ENCODE measurements at places on chromosomes 3 and 15. TPM values are rescaled to one million over a fixed set of nuclear protein-coding genes. Genes with fewer than 3 reads are reported as not detected.

B3GALNT1 gene
- 31.1 TPM for total RNA-seq

GRCh38 chr3:165439765-165440164 is 243.6 kb upstream of the SLITRK3 start:
- H3K36me3 ChIP-seq, result no peaks in the 10 kb centered on the region
- H3K27me3 ChIP-seq, result no peaks in the 10 kb centered on the region
- no peak overlapping the region for H3K4me3 ChIP-seq
- no peaks in the 10 kb centered on the region for H3K4me1 ChIP-seq
- no peak for DNase-seq

CMSS1 gene
- 86.3 TPM for total RNA-seq

GRCh38 chr15:99681990-99682389 is 51.2 kb downstream of the LYSMD4 start:
- no peak overlapping the region for H3K4me3 ChIP-seq
- no peaks in the 10 kb centered on the region for H3K27me3 ChIP-seq
- H3K27ac ChIP-seq, result no peak overlapping the region
- H3K4me1 ChIP-seq, result no peaks in the 10 kb centered on the region
- H3K36me3 ChIP-seq, result no peaks in the 10 kb centered on the region

GRCh38 chr15:48954538-48954937 is 9.2 kb downstream of the SHC4 start:
- H3K4me1 ChIP-seq, result no peaks in the 10 kb centered on the region
- 0 out of 2 replicates have a peak, but pooled peaks cover 2% of the 10 kb centered on the region for H3K27me3 ChIP-seq
- no peak for DNase-seq

DNA sequence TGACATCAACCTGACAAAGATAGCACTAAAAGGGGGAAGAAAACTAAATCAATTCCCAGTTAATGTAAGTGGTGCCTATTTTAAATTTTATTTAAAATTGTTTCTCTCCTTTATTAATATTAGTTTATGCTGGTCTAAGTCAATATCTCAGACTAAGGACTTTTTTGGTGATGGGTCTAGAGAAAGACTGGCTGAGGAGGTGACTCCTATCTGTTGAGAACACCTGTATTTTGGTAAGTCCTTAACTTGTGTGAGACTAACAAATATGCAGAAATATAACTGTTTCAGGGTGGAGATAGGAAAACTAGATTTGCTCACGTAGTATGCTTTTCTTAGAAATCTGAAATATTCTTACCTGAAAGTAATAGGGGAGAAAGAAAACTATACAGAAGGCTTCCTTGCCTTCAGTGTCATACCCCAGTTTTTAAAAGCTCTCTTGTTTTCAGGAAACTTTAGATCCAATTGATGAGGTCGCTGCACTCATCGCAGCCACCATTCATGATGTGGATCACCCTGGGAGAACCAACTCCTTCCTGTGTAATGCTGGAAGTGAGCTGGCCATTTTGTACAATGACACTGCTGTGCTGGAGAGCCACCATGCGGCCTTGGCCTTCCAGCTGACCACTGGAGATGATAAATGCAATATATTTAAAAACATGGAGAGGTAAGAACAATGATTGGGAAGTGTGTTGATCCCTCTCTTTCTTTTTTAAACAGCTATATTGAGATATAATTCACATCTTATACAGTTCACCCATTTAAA is 138.9 kb downstream of the PDE8A start:
- H3K36me3 ChIP-seq, result no peaks in the 10 kb centered on the region
- no peak overlapping the region for H3K4me3 ChIP-seq
- H3K27me3 ChIP-seq, result no peaks in the 10 kb centered on the region
- H3K27ac ChIP-seq, result no peak overlapping the region

DNA sequence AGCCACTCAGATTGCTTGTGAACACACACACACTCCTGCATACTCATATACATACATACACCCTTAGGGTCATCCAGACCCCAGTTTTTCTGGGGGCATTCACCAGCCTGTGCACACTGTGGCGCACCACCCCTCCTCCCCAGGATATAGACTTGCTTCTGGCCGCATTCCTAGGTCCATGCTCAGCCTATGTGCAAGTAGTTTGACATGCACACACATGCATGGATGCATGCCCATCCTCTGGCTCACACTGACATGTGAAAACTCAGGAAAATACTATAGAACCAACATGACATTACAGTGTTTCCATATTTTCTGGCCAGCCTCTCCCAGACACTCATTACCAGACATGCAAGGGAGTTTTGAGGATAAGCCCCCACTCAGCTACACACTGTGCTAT is 79.3 kb upstream of the POLG start:
- H3K27ac ChIP-seq, result no peak overlapping the region
- no peaks in the 10 kb centered on the region for H3K4me1 ChIP-seq
- peaks cover 2% of the 10 kb centered on the region for H3K27me3 ChIP-seq

DNA sequence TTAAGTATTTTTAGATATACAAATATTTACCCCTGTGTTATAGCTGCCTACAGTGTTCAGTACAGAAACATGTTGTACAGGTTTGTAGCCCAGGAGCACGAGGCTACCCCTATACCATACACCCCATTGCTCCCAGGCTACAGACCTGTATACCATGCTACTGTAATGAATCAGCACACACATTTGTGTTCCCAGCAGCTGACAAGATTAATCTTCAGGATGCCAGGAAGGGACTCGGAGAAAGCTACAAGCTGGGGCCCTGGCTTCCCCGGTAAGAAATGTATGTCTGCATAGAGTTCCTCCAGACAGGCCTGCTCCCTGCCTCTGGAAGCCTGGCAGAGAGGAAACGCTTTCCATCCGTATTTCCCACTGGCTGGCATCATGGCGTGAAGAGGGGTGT is 136.5 kb downstream of the XXYLT1 start:
- H3K27ac ChIP-seq, result no peak overlapping the region
- H3K4me3 ChIP-seq, result no peak overlapping the region
- H3K4me1 ChIP-seq, result no peaks in the 10 kb centered on the region
- no peaks in the 10 kb centered on the region for H3K36me3 ChIP-seq
- no peak for DNase-seq

DNA sequence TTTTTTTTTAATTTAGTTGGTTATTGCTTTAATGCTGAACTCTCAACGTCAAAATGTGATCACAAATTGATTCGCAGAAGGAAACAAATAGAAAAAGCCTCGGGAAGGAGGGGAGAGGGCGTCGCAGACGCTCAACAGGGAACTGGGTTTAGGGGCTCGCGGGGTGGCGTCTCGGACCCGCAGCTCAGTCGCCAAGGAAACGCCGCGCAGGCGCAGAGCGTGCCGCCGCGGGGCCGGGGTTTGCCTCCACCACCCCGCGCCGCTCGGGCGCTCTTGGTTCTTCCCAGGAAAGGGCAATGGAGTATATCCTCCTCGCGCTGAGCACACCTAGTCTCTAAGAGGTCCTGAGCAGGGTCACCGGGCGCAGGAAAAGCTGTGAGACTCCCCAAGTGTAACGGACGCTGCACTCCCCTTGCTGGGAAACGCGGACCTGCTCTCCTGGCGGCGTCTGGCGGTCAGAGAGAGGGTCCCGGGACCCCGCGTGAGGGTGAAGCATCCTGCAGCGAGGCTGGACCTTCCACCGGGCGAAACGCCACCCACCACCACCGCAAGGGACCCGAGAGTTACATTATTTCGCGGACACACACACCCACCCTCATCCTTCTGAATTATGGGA is 753 bp downstream of the PLCH1 start:
- H3K4me3 ChIP-seq, result peak overlapping the region; percentile 52
- DNase-seq, result no peak
- H3K4me1 ChIP-seq, result peaks cover 11% of the 10 kb centered on the region
- no peak overlapping the region for H3K27ac ChIP-seq
- H3K27me3 ChIP-seq, result peaks cover 54% of the 10 kb centered on the region
- peaks cover 3% of the 10 kb centered on the region for H3K36me3 ChIP-seq

DNA sequence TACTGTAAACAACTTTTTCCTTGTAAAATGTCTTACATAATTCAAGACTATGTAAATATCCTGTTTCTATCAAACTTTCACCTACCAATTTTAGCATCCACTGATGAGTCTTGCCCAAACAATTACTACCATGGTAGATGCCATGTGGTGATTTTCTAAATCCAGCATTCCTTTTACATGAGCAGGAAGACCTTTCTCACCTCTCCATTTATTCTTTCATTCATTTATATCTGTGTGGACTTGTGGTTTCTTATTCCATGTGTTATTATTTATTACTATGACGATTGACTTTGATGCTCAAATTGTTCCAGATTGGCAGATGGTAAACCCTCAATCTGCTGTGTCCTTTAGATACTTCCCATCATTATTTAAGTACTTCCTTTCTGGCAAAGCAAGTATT is 62.4 kb downstream of the IFT57 start:
- H3K27ac ChIP-seq, result no peak overlapping the region
- no peak for DNase-seq
- H3K36me3 ChIP-seq, result no peaks in the 10 kb centered on the region
- H3K4me1 ChIP-seq, result no peaks in the 10 kb centered on the region
- H3K27me3 ChIP-seq, result no peaks in the 10 kb centered on the region

- no peak overlapping the region for H3K4me3 ChIP-seq
- peaks cover 13% of the 10 kb centered on the region for H3K4me1 ChIP-seq
- no peak for DNase-seq
- H3K27ac ChIP-seq, result no peak overlapping the region
- H3K36me3 ChIP-seq, result no peaks in the 10 kb centered on the region
Measured at GRCh38 chr15:75761446-75762356, 49.1 kb upstream of the CSPG4 start.

SI gene
- not detected for total RNA-seq

DNA sequence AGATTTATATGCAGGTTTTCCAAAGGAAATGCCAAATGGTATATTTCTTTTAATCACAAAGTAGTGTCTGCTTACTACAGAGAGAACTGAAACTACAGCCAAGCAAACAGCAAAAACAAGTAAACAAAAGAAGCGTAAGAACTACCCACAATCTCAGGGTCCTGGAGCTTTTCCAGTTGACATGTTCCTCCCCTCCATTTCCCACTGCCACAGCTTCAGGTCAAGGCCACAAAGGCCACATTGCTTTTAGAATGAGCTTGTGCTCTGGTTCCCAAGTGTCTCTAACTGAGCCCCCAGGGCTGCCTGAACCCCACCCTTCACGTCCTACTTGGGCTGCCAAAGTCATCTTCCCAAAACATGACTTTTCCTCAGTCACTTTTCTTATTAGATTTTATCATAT is 24.1 kb downstream of the CTDSPL start:
- H3K36me3 ChIP-seq, result no peaks in the 10 kb centered on the region
- no peak for DNase-seq
- no peak overlapping the region for H3K4me3 ChIP-seq
- H3K27ac ChIP-seq, result no peak overlapping the region
- no peaks in the 10 kb centered on the region for H3K27me3 ChIP-seq

GRCh38 chr3:117696851-117697407 is 987.4 kb downstream of the TUSC7 start:
- no peak for DNase-seq
- no peak overlapping the region for H3K4me3 ChIP-seq
- no peaks in the 10 kb centered on the region for H3K4me1 ChIP-seq
- no peaks in the 10 kb centered on the region for H3K27me3 ChIP-seq
- H3K27ac ChIP-seq, result no peak overlapping the region

SUSD5 gene
- total RNA-seq, result 16.3 TPM

DNA sequence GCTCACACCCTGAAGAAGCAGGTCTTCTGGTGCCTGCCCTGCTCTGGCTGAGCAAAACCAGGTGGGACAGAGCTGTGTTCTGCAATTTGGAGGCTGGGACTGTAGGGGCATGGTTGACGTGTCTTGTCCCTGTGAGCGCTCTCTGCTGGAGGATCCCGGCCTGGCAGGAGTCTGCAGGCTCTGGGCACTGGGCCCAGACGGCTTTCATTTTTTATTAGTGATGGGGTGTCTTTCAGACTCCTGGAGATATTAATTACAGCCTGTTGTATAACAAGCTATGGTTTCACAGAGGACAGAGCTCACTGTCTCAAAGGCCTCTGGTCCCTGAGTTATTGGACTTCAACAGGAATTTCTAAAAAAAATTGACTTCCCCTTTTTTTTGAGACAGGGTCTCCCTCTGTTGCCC is 29.5 kb upstream of the ZNF710 start:
- no peaks in the 10 kb centered on the region for H3K36me3 ChIP-seq
- peak; percentile 30 for DNase-seq
- H3K27ac ChIP-seq, result no peak overlapping the region
- no peaks in the 10 kb centered on the region for H3K4me1 ChIP-seq
- H3K4me3 ChIP-seq, result no peak overlapping the region

GRCh38 chr15:70054884-70055387 is 42.8 kb downstream of the TLE3 start:
- H3K27me3 ChIP-seq, result no peaks in the 10 kb centered on the region
- no peak overlapping the region for H3K4me3 ChIP-seq
- H3K27ac ChIP-seq, result no peak overlapping the region
- peaks cover 3% of the 10 kb centered on the region for H3K4me1 ChIP-seq

SLC33A1 gene
- total RNA-seq, result 27.2 TPM

SYNM gene
- total RNA-seq, result 38.9 TPM

DNA sequence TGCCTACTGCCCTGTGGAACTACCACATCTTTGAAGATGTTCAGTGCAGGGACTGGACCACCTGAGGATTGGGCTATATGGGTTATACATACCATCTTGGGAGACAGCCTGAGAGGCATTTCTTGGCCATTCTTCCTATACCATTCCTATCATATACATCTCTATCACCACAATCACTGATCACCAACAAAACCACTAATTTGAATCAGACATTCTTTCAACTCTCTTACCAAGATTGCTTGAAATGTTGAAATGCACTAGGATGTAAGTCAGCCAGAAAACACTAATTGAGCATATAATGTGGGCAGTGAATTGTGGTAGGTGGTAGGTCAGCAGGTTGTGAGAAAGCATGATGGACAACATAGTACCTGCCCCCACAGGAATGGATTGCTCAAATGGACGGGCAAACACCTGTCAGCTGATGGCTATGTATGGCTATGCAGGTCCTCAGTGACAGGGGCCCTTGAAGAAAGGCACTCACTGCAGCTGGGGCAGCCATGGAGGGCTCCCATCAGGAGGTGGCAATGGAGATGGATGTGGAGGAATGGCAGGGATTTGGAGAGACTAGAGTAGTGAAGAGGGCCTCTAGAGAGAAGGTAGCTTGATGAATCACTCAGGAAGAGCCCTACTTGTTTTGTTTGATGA is 49.1 kb downstream of the AMOTL2 start:
- H3K4me3 ChIP-seq, result no peak overlapping the region
- peak overlapping the region; percentile 93 for H3K27ac ChIP-seq
- H3K27me3 ChIP-seq, result no peaks in the 10 kb centered on the region

GRCh38 chr3:42032693-42033349 is 58.3 kb upstream of the TRAK1 start:
- H3K27me3 ChIP-seq, result no peaks in the 10 kb centered on the region
- H3K4me3 ChIP-seq, result peak overlapping the region; percentile 11
- H3K27ac ChIP-seq, result peak overlapping the region; percentile 86

DNA sequence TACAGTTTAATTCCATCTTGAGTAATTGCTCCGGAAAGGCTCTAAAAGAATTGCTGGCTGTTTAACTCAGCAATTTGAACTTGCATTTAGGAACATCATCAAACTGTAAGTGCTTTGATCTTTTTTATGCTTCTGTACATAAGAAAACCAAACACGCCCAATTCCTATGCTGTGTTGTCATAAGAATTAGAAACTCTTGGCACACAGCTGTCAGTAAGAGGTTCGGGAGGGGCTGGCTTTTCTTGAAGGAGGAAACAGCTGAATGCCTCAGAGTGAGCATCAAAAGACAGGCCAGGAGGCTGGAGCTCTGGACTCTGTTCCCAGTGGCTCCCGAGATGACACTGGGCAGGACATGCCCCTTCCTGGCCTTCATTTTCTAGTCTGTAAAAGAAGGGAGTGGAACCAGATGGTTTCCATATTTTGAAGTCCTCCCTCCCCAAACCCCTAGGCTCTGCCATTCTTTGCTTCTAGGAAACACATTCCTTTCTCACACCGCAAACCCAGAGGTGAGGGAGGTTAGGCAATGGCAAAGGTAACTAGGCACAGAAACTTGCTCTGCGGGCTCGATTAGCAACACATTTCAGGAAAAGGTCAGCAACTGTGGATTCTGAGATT is 73.7 kb upstream of the DLG1 start:
- no peak overlapping the region for H3K27ac ChIP-seq
- H3K27me3 ChIP-seq, result peaks cover 12% of the 10 kb centered on the region
- DNase-seq, result peak; percentile 38
- H3K36me3 ChIP-seq, result no peaks in the 10 kb centered on the region

Measured in Panc1 (cell line).